Dermis blood vessel endothelial cell (primary cell): ENCODE measurements at places on chromosomes 16 and 17. TPM values are rescaled to one million over a fixed set of nuclear protein-coding genes. Genes with fewer than 3 reads are reported as not detected.
A peak's percentile ranks its signal among the peaks of the same experiment; 100 is the strongest.

DNA sequence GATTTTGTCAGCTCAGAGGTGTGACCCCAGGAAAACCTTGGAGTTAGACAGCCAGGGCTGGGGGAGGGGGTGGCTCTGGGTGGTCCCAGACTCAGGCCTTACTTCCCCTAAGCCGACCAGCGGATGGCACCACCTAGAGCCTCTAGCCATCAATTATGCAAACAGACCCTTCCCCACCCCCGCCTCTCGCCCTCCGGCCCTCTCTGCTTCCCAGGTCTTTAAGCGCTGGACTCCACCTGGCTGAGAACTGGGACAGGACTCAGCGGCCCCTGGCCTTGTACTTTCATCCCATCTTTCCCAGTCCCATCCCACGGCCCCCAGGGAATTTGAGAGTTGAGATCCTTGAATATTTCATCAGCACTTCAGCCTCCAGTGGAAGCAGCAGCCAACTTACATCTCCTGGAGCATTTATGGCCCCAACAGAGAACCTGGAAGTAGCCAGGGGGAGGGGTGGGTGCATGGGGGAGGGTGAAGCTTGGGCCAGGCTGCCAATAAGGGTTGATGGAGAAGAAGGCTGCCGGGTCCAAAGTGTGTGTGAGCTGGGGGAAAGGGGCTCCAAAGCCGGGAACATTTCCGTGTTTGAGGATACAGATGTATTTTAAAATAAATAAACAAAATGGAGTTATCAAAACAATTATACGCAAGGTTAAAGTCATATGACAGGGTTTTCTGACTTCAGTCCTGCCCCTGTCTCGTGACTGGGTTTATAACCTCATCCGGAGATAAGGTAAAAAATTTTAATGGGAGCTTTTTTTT lies 7.5 kb upstream of the JUP start:
- peak; percentile 56 for DNase-seq

DNA sequence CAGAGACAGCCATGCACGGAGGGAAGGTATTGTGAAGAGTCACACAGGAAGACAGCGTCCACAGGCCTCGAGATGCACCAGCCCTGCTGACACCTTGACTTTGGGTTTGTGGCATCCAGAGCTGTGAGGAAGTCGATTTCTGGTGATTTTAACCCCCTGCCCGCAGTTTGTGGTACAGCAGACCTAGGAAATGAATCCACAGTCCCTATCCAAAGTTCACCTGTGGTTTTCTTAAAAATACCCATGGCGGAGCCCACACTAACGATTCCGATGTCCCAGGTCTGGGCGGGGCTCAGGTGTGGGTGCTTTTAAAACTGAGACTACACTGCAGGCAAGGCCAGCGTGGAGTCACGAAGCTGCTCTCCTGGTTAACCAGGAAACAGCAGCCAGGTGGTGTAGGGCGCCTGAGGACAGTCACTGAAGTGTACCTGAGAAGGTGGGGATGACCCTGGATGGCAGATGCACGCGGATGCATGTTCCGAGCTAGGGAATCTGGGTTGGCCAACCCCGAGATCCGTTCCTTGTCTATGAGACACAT lies 14.4 kb upstream of the MEAK7 start:
- no peak for DNase-seq

- no peak for DNase-seq
Measured at GRCh38 chr16:67731071-67731752, 12.1 kb upstream of the GFOD2 start.

- DNase-seq, result no peak
Measured at GRCh38 chr17:45136846-45137560, 1.5 kb downstream of the ACBD4 start.

GRCh38 chr17:67139289-67139688 lies 94.9 kb downstream of the CACNG1 start:
- DNase-seq, result no peak

- no peak for DNase-seq
Measured at GRCh38 chr17:62761884-62762283, 46.2 kb downstream of the MARCHF10 start.

GRCh38 chr16:29198731-29199521 lies 207.6 kb downstream of the NPIPB11 start:
- no peak for DNase-seq

- DNase-seq, result no peak
Measured at GRCh38 chr17:5580367-5580766, 3.9 kb downstream of the NLRP1 start.

- DNase-seq, result no peak
Measured at GRCh38 chr16:2973605-2974318, 4.6 kb downstream of the PAQR4 start.

DNA sequence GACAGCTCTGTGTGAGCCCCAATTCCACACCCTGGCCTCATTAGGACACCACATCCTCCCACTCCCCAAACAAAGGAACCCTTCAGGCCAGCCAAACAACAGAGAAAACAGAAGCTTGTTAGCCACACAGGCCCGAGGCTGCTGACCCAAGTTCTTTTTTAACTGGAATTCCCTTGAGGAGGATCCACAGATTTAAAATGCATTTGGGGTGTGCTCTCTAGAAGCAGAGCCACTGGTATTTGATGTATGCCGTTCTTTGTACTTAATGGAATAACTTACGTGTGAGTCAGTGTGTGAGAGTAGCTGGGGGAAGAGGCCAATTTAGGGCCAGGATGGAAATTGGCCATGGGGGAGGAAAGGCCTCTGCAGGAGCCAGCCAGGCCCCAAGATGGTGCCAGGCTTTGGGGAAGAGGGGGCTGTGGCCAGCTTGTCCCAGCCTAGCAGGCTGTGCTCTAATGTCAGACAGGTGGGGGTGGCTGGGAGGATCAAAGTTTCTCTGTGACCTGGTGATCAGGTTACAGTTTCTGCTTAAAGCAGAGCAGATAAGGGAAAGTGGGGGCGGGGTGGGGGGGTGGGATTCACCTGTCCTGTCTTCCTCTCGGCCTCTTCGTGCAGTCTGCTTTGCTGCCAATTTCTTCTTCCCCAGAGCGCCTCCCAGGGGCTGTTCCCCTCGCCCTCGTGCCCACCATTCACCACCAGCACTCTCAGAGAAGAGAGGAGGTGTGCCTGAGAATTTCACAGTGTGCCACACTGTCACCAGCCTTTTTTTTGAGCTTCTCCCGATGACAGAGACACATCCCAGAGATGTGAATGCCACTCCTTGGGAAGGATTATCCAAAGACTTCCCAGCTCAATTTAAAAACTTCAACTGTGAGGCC lies 50.8 kb downstream of the TOM1L2 start:
- peak; percentile 80 for DNase-seq

GRCh38 chr17:28317966-28318758 lies 838 bp upstream of the TMEM97 start:
- DNase-seq, result no peak

DNA sequence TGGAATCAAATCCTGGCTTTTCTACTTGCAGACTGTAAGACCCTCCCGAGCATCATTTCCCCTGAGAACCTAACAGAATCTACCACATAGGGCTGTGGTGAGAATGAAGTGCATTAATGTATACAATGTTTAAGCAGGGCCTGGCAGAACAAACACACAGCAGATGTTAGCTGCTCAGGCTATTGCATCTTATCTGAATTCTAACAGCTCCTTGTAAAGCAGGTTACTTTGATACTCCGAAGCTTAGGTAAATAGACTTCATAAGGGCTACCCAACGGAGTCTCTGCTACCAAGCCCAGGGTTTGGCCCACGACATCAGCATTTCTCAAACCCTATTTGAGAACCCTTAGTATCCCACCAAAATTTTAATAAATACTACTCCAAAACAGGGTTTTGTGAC lies 24.4 kb upstream of the NOS2 start:
- no peak for DNase-seq

GRCh38 chr17:57379895-57380434 lies 123.6 kb downstream of the MSI2 start:
- DNase-seq, result no peak

DNA sequence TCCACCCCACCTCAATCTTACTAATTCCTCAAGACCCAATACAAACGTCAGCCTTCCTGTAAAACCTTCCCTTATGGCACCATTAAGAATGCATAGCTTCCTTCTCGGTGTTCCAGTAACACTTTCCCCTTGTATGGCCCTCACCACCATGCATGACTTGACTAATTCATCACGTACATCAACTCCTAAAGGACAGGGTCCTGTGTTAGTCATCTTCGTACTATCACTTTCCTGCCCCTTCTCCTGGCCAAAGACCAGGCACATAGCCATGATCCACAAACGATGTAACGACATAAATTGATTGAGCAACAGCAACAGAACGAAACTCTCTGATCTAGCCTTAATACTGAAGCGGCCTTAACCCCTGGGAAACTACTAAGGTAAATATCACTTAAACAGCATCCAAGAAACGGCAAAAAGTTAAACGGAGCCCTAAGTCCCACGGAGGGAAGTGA lies 612 bp downstream of the PSMD12 start:
- peak; percentile 57 for DNase-seq

GRCh38 chr16:50457979-50458491 lies 89.2 kb upstream of the BRD7 start:
- no peak for DNase-seq

GRCh38 chr16:10172848-10173655 lies 9.2 kb downstream of the GRIN2A start:
- no peak for DNase-seq

GRCh38 chr16:87636050-87636684 lies 33.9 kb downstream of the JPH3 start:
- peak; percentile 86 for DNase-seq

GRCh38 chr17:74810699-74811485 lies 34.7 kb upstream of the NAT9 start:
- no peak for DNase-seq

DNA sequence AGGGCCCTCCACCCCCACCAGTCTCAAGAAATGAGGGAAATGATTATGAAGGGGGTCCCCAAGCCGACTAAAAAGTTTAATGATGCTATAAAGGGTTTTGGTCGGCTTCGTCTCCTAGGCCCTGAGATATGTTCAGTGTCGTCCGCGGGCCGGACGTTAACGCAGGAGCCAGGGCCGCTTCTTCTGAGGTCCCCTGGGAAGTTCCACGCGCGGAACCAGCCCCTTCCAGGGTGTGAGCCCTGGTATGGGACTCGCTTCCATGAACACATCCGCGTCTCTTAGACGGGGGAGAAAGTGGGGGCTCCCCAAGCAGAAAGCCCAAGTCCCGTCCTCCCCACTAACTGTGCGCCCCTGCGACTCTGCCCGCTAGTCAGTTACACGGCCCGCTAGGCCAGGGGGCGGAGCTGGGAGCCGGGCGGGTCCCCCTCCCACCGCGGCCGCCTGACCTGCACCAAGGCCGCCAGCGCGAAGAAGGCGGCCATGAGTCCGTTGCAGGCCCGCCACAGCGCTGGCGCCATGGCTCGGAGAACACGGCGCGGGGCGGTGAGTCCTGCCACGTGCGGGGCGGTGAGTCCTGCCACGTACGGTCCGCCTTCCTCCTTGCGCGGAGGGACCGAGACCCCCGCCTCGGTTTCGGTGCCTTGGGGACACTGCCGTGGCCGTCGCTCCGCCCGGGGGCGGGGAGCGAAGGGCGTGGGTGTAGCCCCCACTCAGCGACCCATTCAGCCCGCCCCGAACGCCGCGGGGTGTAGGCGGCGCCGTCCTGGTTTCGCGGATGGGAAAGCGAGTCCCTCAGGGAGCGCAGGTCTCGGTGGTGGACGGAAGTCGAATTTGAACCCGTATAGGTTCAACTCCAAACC lies at the start of gene TMEM220:
Gene TMEM220 (minus strand): TSS at position 690 of the 860 bp plus-strand sequence. CDS start 172 bp downstream, at position 518.
- DNase-seq, result peak; percentile 86

- no peak for DNase-seq
Measured at GRCh38 chr16:27287051-27287811, 18.7 kb upstream of the NSMCE1 start.

The RANGRF gene
- total RNA-seq, result 9.5 and 13.4 TPM in 2 replicates

The GRAP gene
- 102 and 150 TPM in 2 replicates for total RNA-seq

The ATP2A1 gene
- not detected in 2 replicates for total RNA-seq

The CDYL2 gene
- 30.6 and 32.2 TPM in 2 replicates for total RNA-seq

The PSMC5 gene
- total RNA-seq, result 46.6 and 92.0 TPM in 2 replicates

The OR3A3 gene
- not detected in 2 replicates for total RNA-seq

The KLHL11 gene
- total RNA-seq, result 35.7 and 41.2 TPM in 2 replicates

The MYH11 gene
- 0.05 TPM in 1 of 2 replicates, not detected in the other for total RNA-seq

The STH gene
- total RNA-seq, result not detected in 2 replicates

The TP53TG3 gene
- not detected in 2 replicates for total RNA-seq
